ENCODE measurements at places on chromosomes 16 and 17.

GRCh38 chr16:51163894-51164566 lies 13.0 kb upstream of the SALL1 start:
- no peak for DNase-seq

DNA sequence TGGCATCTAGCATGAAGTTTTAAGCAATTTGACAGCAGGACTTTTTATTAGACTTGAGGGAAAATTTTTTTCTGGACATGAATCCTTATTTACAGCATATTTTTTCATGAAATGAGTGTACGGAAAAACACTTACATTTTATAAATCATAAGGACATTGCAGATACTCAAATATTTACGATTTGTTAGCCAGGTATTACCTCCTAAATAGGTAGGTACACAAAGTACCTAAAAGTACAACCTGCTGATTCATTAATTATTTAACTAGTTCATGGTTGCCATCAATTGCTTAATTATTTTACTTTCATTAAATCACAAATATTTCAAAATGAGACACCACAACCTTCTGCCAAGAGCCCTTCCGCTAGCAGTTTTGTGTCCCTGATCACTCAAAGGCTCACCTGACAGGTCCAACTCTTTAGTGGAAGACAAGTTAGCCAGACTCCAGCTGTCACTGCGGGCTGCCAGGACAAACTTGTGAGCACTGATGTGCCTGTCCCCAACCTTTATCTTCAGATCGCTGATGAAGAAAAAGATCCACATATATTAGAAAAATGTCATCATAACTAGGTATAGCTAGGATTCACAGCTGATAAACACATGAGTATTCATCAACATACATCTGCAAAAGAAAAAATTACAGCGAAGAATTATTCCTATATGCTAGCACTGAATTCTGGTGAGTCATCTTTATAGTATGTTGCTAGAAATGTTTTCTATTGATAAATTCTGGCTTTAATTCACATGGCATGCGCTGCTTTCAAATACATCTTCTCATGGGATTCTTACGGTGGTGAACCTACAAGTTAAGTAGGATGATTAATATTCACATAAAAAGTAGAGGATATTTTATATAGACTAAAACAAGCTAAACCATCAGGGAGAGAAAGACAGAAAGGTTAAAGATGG lies 28.2 kb downstream of the ANKFY1 start:
- peak; percentile 81 for DNase-seq

DNA sequence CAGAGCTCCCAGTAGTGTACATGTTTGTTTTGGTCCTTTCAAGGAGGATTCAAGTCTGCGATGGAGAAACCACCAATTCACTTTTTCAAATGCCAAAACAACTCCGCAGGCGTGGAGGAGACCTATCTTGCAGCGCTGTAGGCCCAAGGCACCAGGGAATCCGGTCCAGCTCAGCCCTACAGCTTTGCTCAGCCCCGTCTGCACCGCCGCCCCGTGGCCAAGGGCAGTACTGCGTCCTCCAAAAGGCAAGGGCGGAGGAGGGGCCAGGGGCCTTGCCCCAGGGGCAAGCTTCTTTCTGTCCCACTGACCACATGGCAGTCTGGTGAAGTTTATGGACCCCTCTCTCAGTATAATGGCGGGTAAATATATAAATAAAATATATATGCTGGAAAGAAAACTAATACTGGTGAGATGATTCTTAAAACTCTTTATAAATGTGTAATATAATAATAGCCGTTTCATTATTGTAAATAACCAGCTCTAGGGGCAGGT lies 709 bp upstream of the CD300LG start:
- DNase-seq: peak; percentile 32

GRCh38 chr16:31404353-31405064 lies 11.4 kb downstream of the ITGAD start:
- DNase-seq: no peak

DNA sequence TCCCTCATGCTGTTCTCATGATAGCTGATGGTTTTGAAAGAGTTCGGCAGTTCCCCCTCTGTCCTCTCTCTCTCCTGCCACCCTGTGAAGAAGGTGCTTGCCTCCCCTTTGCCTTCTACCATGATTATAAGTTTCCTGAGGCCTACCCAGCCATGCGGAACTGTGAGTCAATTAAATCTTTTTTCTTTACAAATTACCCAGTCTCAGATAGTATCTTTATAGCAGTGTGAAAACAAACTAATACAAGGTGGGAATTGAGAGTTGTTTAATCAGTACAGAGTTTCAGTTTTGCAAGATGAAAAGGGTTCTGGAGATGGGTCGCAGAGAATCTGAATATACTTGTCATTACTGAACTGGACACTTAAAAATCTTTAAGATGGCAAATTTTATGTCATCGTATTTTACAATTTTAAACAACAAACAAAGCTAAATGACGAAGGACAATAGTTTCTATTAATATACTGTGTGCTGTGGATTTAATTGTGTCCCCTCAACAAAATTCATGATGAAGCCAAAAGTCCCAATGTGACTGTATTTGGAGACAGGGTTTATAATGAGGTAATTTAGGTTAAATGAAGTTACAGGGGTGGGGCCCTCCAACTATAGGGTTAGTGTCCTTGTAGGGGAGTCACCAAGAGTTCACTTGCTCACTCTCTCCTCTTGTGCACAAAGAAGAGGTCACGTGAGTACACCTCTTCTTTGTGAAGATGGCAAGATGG lies 4.4 kb downstream of the MT3 start:
- no peak for DNase-seq

DNA sequence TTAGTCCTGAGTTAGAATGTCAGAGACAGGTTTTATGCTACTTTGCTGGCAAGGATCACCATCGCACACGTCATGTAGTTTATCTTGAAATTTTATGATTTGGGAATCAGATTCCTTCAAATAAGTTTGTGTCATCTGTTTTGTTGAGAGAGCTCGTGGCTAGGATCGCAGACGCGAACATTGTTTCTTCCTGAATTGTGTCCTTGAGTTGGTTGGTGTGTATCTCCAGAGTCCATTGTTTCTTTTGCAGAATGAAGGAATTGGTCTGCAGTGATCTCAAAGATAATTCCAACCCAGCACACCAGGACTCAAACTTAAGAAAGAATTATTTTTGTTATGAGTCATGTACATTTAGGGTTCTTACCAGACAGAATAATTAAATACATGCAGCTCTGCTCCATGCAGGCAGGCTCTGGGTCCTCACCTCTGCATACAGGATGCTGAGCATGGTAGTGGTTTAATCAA lies 51.6 kb downstream of the PRKCA start:
- peak; percentile 42 for DNase-seq

DNA sequence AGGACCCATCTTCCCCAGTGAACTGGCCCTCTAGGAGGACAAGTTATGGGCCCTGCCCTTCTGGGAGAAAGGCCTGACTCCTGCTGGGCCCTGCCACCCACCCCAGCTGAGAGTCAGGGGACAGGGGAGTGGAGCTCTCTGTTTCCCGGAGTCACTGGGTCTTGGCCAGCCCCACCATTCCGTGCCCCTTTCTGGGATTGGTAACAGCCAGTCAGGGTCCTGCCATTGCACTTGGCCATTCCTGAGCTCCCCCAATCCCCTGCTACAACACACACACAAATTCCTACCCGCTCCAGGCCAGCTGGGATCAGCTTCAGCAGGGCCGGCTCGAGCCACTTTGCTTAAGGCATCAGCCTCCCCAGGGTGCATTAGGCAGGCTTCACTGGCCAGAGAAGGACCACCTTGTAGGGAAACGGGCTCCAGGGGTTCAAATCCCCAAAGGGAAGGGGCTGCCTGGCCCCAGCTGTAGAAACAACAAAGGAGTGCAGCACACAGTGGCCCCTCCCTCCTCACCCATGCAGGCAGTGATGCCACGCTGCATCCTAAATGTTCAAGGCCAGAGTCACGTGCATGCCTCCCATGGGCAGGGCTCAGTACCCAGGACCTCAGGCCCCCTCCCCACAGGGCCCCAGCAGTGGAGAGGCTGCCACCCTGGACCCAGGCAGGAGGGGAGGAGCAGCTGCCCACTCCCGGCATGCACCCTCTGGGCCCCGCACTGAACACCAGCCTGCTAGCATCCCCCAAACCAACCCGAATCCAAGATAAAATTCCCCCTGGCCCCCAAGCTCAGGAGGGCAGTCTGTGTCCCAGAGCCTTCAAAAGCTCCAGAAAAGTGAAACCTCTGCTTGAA lies 37.7 kb downstream of the C16orf78 start:
- DNase-seq: no peak

GRCh38 chr16:11389631-11390565 lies 44.6 kb downstream of the RMI2 start:
- DNase-seq: no peak

DNA sequence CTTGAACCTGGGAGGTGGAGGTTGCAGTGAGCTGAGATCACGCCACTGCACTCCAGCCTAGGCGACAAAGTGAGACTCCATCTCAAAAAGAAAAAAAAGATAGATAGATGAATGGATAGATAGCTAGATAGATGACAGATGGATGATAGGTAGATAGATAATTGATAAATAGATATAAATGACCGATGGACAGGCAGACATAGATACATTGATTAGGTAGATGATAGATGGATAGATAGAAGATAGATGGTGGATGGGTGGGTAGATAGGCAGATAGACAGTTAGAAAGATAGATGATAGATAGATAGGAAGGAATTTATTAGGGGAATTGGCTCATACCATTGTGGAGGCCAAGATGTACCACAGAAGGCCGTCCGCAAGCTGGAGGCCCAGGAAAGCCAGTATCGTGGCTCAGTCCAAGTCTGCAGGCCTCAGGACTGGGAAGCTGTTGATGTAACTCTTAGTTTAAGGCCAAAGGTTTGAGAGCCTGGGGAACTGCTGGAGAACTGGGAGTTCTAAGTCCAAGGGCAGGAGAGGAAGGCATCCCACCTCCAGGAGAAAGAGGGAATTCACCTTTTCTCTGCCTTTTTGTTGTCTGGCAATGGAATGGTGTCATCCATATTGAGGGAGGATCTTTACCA lies 156.1 kb downstream of the SEC14L1 start:
- no peak for DNase-seq

- DNase-seq: peak; percentile 40
Measured at GRCh38 chr17:65228734-65229620, 91.8 kb downstream of the RGS9 start.

GRCh38 chr16:27425961-27426360 lies 24.0 kb downstream of the IL21R start:
- DNase-seq: no peak
